ENCODE measurements at places on chromosomes 12 and 14.
A peak's percentile ranks its signal among the peaks of the same experiment; 100 is the strongest.

GRCh38 chr12:78835493-78835892, 29.1 kb upstream of the SYT1 start:
- no peak for DNase-seq

DNA sequence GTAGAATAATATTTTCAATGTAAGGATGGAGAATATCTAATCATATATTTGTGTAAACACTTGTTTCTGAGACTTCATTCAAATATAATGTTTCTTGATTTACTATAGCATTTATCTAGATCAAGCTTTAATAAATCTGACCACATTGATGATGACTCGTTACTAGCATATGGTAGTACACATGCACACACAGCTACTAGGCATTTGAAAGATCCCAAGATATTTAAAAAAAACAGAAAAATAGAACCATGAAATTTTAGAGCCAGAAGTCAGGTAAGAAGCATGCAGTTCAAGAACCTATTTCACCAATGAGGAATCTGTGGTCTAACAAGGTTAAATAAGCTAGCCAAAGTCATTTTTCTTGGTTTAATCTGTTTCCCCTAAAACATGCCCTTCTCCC, 32.0 kb downstream of the DCP1B start:
- no peak for DNase-seq

DNA sequence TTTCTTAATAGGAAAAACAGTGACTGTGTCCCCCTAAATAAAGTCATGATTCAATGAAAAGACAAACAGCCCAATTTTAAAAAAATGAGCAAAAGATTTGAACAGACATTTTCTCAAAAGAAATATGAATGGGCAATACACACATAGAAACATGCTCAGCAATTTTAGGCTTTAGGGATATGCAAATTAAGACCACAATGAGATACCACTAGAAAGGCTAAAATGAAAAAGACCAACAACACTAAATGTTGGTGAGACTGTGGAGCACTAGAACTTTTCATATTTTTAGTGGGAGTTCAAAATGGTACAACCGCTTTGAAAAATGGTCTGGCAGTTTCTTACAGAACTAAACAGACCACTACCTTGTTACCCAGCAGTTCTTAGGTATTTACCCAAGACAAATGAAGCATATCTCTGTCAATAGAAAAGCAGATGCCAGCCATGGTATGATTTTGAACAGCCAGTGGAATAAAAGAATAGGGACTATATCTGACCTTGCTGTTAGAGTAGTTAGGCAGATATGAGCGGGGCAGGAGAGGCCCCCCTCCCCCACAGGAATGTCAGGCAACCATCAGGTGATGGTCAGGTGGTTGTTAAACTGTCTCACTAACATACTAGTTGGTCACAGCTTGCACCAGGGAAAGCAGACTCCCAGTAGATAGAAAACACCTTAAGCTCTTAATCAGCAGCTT, 108.8 kb downstream of the PRKCH start:
- no peak for DNase-seq

DNA sequence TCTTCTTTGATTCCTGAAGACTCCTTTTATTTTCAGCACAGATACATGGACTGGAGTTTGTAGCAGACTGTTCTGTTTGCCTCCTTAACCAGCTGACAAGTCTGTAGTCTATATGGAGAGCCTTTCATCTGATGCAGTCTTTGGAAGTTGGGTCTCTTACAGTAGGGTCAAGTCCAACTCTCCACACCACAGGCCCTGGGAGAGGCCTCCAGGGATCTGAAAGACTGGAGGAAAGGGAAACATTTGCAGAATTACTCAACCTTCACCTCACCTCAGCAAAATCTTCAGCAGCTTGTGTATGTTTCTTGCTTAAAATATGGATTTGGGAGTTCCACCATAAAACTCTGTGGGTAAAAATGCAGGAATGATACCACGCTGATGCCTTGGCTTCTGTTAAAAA, 188.4 kb downstream of the MSRB3 start:
- DNase-seq: no peak

GRCh38 chr12:68749443-68749842, 3.5 kb downstream of the SLC35E3 start:
- no peak for DNase-seq

DNA sequence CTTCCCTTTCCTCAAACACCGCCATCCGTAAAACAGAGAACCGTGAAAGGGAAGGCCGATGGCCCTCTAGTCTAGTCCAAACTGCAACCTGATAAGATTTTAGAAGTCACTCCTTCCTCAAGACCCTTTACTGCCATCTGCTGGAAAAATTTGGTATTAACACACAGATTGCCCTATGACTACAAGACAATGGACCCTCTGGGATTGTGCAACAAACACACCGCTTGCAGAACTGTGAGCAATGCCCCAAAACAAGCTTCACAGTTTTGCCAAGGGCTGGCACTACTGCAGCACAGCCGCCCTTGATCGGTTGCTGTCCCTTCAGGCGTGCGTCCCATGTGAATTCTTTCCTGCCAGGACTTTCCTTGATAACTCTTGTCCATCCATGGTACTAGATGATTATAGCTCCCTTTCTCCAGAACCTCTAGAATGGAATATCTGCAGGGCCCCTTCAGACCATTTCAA, 23.1 kb downstream of the LLPH start:
- peak; percentile 11 for DNase-seq
